ENCODE measurements at places on chromosomes 6 and 20.

- no peak for DNase-seq
Observed at GRCh38 chr6:141501616-141502015, 631.1 kb upstream of the GJE1 start.

- no peak for DNase-seq
Observed at GRCh38 chr20:57135875-57136274, 130.6 kb downstream of the BMP7 start.

DNA sequence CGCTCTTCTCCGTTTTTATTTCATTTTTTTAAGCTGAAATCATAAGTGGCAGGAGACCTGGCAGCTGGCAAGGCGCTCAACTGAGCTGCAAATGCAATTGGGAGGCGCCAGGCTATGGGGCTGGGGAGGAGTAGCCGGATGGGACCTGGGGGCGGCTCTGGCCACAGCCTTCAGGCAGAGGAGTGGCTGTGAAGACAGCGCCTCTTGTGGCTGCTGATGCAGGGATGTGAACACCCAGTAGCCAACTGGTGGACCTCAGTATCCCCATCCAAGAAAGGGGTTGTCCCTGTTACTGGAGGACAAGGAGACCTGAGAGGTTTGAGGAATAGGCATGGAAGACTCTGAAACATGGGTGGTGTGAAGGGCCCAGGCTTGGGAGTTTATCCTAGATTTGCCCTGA is 12.6 kb downstream of the KCNK17 start:
- DNase-seq: no peak

DNA sequence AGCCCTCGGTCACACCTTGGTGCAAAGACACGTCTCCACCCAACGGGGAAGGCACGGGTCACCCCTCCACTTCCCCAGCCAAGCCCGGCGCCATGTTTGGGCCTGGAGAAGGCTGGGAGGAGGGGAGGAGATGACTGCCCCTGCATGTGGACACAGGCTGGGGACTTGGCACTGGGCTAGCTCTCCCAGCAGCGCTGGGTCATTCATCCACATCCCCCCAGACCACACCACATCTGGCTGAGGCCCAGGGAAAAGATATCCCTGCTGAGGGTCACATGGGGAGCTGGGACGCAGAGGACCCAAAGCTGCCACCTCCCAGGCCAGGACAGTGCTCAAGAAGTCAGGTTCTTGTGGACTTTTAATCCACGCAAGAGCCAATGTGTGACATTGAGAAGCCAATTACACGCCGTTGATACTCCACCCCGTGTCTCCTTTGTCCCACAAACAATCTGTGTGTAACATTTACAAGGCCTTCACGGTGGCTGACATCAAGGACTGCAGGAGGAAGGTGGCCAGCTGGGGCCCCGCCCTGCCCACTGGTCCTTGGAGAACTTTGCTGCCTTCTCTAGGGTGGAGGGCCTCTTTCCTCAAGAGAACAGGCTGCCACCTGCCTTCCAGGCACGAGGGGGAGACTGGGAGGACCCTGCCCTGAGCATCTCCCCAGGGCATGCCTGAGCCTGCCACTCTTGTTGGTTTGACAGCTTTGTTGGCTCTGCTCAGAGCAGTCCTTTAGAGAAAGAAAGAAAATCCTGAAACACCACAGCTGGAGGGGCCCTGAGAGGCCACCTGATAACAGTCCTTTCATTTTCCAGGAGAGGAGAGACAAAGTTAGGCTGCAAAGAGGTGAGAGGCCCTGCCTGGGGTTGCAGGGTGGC is 5.3 kb upstream of the IP6K3 start:
- DNase-seq: no peak
